Sigmoid colon (tissue), 7 donors: ENCODE measurements at places on chromosomes 11 and 22. TPM values are rescaled to one million over a fixed set of nuclear protein-coding genes. Genes with fewer than 3 reads are reported as not detected.

DNA sequence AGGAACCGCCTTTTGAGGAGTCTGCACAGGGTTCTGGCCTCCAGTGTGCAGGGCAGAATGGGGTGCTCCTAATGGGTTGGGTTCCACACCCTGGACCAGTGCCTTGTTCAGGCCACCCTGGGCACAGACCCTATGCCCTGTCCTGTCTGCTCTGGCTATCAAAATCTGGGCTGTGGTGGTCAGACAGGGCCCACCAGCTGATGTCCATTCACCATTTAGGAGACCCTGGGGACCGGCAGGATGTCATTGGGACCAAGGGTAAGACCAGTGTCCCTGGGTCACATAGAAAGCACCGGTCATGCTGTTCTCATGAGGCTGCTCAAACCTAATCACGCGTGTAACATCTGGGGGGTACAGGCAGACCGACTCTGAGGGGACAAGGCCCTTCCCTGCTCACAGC lies 37.3 kb downstream of the PARVG start:
- H3K4me1 ChIP-seq: no peaks in the 10 kb centered on the region
- no peak for DNase-seq
- no peaks in the 10 kb centered on the region for H3K36me3 ChIP-seq
- H3K27me3 ChIP-seq: no peaks in the 10 kb centered on the region

- no peak overlapping the region for H3K4me3 ChIP-seq
- no peaks in the 10 kb centered on the region for H3K4me1 ChIP-seq
- H3K27me3 ChIP-seq: no peaks in the 10 kb centered on the region
- H3K27ac ChIP-seq: no peak overlapping the region
- no peak for DNase-seq
These were observed 21.1 kb upstream of the VSTM5 start for GRCh38 chr11:93871526-93871925.

DNA sequence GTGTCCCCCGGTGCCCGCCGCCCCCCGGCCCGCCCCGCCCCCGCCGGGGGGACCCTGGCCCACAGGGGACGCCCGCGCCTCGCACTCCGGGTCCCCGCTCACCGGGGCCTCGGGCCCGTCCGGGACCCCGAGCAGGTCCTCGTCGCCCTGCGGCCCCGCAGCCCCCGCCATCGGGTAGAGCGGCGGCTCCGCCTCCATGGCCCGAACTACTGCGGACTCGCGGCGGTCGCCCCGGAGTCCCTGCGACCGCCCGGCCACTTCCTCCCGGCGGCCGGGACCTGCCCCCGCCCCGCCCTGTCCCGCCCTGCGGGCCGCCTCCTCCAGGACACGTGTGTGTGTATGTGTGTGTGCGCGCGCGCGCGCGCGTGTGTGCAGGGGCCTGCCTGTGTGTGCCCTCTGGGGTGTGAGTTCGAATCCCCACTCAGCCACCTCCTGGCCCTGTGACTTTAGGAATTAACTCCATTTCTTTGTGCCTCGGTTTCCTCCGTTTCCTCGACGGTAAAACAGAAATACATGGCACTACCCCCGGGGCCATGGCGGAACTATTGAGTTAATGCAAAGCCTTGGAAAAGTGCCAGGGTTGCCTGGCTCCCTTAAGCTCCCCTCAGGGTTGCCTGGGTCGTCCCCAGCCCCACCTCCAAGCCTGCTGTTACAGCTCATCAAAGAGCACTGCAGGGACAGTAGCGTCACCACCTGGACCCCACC lies at the start of gene UNC93B1:
Gene UNC93B1 (minus strand): TSS at position 252 of the 705 bp plus-strand sequence. CDS start 54 bp downstream, at position 198.
- H3K27me3 ChIP-seq: no peaks in the 10 kb centered on the region
- peak; percentile 94 for DNase-seq
- peaks cover 8% of the 10 kb centered on the region for H3K4me1 ChIP-seq
- H3K36me3 ChIP-seq: no peaks in the 10 kb centered on the region

GRCh38 chr11:128624269-128625175 lies 37.2 kb upstream of the ETS1 start:
- no peaks in the 10 kb centered on the region for H3K27me3 ChIP-seq
- H3K4me3 ChIP-seq: no peak overlapping the region
- no peak for DNase-seq
- no peak overlapping the region for H3K27ac ChIP-seq
- no peaks in the 10 kb centered on the region for H3K36me3 ChIP-seq

GRCh38 chr22:29570456-29570855 lies 10.5 kb downstream of the NIPSNAP1 start:
- H3K4me1 ChIP-seq: no peaks in the 10 kb centered on the region
- no peak overlapping the region for H3K4me3 ChIP-seq
- no peak for DNase-seq
- H3K36me3 ChIP-seq: peaks cover 45% of the 10 kb centered on the region
- no peaks in the 10 kb centered on the region for H3K27me3 ChIP-seq

- H3K36me3 ChIP-seq: no peaks in the 10 kb centered on the region
- H3K4me1 ChIP-seq: no peaks in the 10 kb centered on the region
- no peak for DNase-seq
- H3K27ac ChIP-seq: no peak overlapping the region
- H3K4me3 ChIP-seq: no peak overlapping the region
These were observed 10.2 kb upstream of the CHST1 start for GRCh38 chr11:45675646-45676045.

DNA sequence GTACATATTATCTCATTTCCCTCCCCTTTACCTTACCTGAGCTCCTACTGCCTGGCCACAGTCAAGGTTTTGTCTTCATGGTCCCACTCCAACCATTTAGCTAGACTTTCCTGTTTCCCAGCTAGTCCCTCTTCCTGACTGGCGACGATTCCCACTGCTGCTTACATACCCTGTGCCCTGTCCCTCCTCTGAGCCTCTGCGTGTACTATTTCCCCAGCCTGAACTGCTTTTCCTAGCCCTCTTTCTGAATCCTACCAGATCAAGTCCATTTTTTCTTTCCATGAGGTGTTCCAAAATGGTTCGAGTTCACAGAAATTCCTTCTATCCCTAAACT lies 23.4 kb downstream of the MRPL16 start:
- H3K27ac ChIP-seq: no peak overlapping the region
- peaks cover 6% of the 10 kb centered on the region for H3K4me1 ChIP-seq
- no peak overlapping the region for H3K4me3 ChIP-seq
- H3K27me3 ChIP-seq: no peaks in the 10 kb centered on the region
- peaks cover 7% of the 10 kb centered on the region for H3K36me3 ChIP-seq

Gene SLC25A17
- total RNA-seq: 14.7 TPM

Gene KRTAP5-2
- total RNA-seq: not detected

Gene OR10A2
- not detected for total RNA-seq

GRCh38 chr22:45071618-45072017 lies 61.8 kb upstream of the PHF21B start:
- DNase-seq: no peak
- H3K4me3 ChIP-seq: no peak overlapping the region
- no peaks in the 10 kb centered on the region for H3K36me3 ChIP-seq
- no peaks in the 10 kb centered on the region for H3K4me1 ChIP-seq

Gene SC5D
- 25.5 TPM for total RNA-seq

DNA sequence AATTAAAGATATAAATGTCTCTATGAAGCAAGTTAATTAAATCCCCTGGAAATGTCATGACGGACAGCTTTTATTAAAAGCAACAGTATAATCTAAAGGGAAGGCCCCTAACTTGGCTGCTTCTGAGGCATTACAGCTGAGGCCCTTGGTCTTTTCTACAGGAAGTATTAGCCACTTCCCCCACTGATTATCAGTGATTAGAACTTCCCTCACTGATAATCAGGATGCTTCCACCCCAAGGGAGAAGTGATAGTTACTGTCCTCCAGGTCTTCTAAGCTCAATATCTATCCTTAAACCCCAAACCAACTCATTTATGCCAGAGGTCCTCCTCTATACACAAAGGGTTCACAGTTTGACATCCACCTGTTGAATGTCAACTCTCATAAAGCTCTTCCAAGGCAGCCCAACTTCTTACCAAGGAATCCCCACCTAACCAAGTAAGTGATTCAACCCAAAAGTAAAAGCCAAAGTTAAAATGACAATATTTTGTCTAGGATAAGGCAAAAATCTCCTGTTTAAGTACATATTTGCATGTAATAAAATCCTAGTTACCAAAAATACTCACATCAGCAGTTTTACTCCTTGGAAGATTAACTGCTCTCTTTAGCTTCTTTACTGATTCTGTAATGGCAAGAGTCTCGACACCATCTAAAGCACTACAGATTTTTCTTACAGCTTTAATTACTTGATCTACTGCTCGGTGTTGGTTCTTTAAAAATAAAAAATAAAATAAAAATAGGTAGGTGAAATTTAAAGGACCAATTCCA lies 58.6 kb upstream of the RPS13 start:
- H3K4me1 ChIP-seq: no peaks in the 10 kb centered on the region
- no peak overlapping the region for H3K27ac ChIP-seq
- no peaks in the 10 kb centered on the region for H3K27me3 ChIP-seq
- H3K4me3 ChIP-seq: no peak overlapping the region

- H3K27me3 ChIP-seq: no peaks in the 10 kb centered on the region
- H3K4me3 ChIP-seq: no peak overlapping the region
- no peaks in the 10 kb centered on the region for H3K36me3 ChIP-seq
- DNase-seq: no peak
These were observed 196.3 kb upstream of the ARHGAP20 start for GRCh38 chr11:110908401-110909105.

DNA sequence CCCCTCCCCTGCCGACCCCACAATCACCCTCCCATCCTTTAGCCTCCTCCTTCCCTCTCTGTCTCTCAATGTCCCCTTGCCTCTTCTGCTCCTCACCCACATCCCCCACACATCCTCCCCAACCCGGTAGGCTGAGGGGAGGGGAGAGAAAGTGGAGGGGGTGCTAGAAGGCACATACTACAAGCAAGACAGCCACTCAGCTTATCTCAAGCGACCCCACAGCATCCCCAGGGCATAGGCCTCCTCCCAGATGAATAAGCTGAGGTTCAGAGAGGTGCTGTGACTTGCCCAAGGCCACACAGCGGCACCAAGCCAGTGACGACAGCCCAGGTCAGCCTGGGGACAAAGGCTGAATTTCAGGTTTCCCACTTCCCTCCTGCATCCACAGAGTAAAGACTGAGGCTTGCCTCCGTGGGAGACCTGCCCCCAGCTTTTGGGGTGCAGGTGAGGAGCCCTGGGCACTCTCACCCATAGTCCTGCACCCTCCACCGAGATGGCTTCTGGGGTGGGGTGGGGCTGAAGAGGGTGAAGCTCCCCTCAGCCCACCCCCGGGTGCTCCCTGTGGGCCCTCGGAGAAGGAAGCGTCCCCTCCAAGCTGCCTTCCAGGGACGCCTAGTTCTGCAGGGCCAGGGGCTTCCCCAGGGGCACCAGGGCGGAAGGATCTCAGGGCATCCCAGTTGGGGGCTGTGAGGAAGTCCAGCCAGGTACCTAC lies 511 bp downstream of the RAC2 start:
- peak overlapping the region; percentile 12 for H3K27ac ChIP-seq
- H3K36me3 ChIP-seq: no peaks in the 10 kb centered on the region
- H3K4me3 ChIP-seq: peak overlapping the region; percentile 15

Gene OR52I2
- not detected for total RNA-seq

Gene OAF
- total RNA-seq: 42.1 TPM

Gene GGT5
- total RNA-seq: 22.5 TPM

DNA sequence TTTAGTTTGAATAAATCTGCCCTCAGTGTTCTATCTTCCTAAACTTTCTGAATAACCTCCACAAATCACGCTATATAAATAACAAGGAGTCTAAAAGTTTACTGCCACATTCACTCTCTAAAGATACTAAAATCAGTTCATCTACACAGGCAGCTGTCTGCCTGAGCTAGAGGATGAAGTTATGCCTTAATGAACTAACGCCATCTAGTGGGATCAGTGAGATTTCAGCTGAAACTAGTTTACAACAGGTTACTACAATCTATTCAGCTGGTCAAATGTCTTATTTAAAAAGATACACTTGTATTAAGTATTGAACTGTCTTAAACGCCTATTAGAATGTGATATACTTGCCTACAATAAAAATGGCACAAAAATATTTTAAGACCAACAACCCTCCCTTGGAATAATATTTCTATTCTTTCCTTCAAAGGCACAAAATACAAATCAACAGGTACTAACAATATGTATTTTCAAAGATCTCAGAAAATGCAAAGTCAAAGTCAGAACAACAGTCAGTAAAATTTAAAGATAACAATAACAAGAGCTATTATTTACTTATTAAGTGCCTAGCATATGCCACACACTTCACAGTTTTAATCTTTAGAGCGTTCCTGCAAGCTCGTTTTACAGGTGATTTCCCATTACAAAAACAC lies 84.1 kb downstream of the LARGE2 start:
- no peak overlapping the region for H3K4me3 ChIP-seq
- H3K27me3 ChIP-seq: no peaks in the 10 kb centered on the region
- H3K27ac ChIP-seq: no peak overlapping the region
- peaks cover 11% of the 10 kb centered on the region for H3K4me1 ChIP-seq
- no peak for DNase-seq

DNA sequence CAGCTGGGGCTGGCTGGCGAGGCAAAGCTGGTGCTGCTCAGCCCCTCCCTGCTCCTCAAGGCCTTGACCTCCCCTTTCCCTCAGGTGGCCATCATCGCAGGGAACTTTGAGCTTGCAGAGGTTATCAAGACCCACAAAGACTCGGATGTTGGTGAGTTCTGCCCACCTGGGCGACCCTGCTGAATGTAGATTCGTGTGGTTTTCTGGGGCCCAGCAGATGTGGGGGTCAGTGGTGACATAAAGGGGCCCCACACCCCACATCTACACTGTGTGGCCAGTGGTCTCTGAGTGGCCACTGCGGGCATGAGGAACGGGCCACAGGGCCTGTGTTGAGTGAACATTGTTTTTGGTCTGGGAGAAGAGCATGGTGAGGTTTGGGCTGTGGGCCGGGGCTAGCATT lies 11.9 kb downstream of the SHANK3 start:
- H3K27me3 ChIP-seq: no peaks in the 10 kb centered on the region
- no peak for DNase-seq

Gene PARVA
- total RNA-seq: 193 TPM

GRCh38 chr11:107196732-107197131 lies 178.5 kb upstream of the GUCY1A2 start:
- H3K27ac ChIP-seq: no peak overlapping the region
- H3K36me3 ChIP-seq: no peaks in the 10 kb centered on the region
- H3K4me3 ChIP-seq: no peak overlapping the region
- no peaks in the 10 kb centered on the region for H3K4me1 ChIP-seq
- H3K27me3 ChIP-seq: no peaks in the 10 kb centered on the region

Gene TRIM29
- 6.9 TPM for total RNA-seq

Gene MMP8
- not detected for total RNA-seq

Gene KDM4E
- total RNA-seq: not detected

GRCh38 chr11:61071913-61072312 lies 30.4 kb upstream of the CD5 start:
- DNase-seq: no peak
- no peaks in the 10 kb centered on the region for H3K27me3 ChIP-seq
- no peaks in the 10 kb centered on the region for H3K4me1 ChIP-seq
- H3K27ac ChIP-seq: no peak overlapping the region

DNA sequence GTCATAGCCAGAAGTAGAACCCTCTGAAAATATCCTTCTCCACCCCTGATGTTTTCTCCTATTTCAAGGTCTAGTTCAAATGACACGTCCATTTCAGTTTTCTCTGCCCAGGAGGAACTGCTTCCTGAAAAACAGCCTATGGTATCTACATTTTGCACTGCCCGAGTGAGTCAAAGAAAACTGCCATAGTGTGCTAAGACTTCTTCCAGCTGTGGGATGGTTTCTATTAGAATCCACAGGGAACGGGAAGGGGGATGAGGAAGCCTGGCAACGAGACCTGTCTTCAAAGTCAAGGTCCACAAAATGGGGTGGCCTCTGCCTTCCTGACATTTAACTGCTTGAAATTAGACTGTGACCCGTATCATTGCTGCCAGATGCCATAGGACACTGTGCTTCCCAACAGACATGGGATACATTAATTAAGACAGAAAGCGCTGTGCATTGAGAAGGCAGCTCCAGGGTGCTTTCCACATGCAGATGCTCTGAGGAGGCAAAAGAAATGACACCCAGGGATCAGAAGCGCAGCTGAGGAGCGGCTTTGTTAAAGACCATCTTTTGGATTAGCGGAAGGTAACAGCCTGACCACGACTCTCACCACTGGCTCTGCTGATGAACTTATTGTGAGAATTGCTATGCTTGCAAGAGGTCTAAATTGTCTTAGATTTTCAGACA lies 39.4 kb upstream of the NUP50 start:
- H3K36me3 ChIP-seq: no peaks in the 10 kb centered on the region
- H3K27me3 ChIP-seq: no peaks in the 10 kb centered on the region
- no peak for DNase-seq
- no peak overlapping the region for H3K27ac ChIP-seq
